A549 treated with dexamethasone at 1 μM for 4 hours (cell line): ENCODE measurements at places on chromosomes 12 and 14. TPM values are rescaled to one million over a fixed set of nuclear protein-coding genes. Genes with fewer than 3 reads are reported as not detected.

Gene KRT6C
- total RNA-seq, result 0.07 TPM in 1 of 5 replicates, not detected in the others

Gene CD163
- 0.06 to 0.21 TPM (median 0.13 TPM) in 4 of 5 replicates, not detected in the other for total RNA-seq

Gene RNASE7
- total RNA-seq, result not detected in 5 replicates

Gene FGD6
- total RNA-seq, result 8.8 to 17.6 TPM (median 14.3 TPM) in 5 replicates

Gene POTEG
- not detected in 5 replicates for total RNA-seq

Gene FAM186B
- 0.07 to 0.16 TPM (median 0.12 TPM) in 4 of 5 replicates, not detected in the other for total RNA-seq

Gene TOMM20L
- total RNA-seq, result not detected in 5 replicates
